Memory B cell (primary cell): ENCODE measurements at places on chromosomes 5 and 9.

GRCh38 chr9:27792971-27793689 is 219.8 kb upstream of the C9orf72 start:
- H3K4me1 ChIP-seq: no peaks in the 10 kb centered on the region
- no peak overlapping the region for H3K4me3 ChIP-seq
- H3K27ac ChIP-seq: no peak overlapping the region
- H3K36me3 ChIP-seq: no peaks in the 10 kb centered on the region

DNA sequence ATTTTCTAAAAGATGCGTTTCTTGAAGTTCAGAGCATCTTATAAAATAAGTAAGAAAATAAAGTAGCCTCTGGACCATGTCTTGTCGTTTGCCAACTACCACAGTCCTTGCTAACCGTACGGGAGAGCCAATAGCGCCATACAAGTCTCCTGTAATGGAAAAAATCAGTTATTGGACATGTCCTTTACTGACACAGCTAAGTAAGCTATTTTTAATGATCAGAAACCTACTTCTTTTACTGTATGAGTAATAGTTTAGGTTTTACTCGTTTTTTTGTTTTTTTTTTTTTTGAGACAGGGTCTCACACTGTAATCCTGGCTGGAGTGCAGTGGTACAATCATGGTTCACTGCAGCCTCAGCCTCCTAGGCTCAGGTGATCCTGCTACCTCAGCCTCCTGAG is 37.7 kb upstream of the RAPGEF6 start:
- DNase-seq: no peak
- peaks cover 41% of the 10 kb centered on the region for H3K36me3 ChIP-seq
- no peak overlapping the region for H3K4me3 ChIP-seq
- no peak overlapping the region for H3K27ac ChIP-seq

GRCh38 chr9:138063785-138064184 is 186.2 kb downstream of the CACNA1B start:
- H3K36me3 ChIP-seq: no peaks in the 10 kb centered on the region
- H3K4me1 ChIP-seq: no peaks in the 10 kb centered on the region
- no peak overlapping the region for H3K27ac ChIP-seq
- no peak overlapping the region for H3K4me3 ChIP-seq
- no peak for DNase-seq

- H3K4me1 ChIP-seq: peaks cover 13% of the 10 kb centered on the region
- no peak for DNase-seq
- H3K27ac ChIP-seq: no peak overlapping the region
- H3K36me3 ChIP-seq: peaks cover 6% of the 10 kb centered on the region
Measured at GRCh38 chr5:342501-343460, 21.3 kb downstream of the AHRR start.

DNA sequence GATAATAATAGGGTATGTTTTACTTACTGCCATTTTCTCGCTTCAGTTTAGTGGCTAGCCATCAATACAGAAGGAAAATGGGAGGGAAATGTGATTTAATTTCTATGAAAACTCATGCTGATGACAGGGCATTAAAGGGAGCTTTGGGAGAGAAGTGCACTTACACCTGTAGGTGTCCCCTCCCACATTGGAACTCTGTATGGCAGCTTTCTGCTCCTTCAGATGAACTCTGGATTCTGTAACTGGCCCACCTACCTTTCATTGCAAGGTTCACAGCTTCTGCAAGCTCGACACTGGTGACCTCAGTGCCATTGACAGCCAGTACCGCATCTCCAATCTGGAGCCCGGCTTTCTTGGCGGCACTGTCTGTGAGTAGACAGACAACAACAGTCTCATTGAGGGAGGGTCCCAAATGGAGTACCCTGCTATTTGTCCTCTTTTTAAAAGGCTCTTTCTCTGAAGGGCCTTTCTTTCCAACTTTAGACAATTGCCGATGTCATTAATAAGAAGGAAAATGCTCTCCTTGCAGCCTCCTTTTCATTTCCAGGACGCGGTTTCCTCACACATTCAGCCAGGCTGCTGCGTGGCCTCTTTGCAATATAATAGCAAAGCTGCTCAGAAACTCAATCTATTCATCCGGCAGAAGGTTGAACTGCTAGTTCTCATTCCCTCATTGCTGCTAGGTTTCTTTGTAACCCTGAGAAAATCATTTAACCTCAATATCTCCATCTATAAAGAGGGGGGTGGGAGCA is 63.6 kb downstream of the NUDT12 start:
- no peak overlapping the region for H3K4me3 ChIP-seq
- no peak overlapping the region for H3K27ac ChIP-seq

DNA sequence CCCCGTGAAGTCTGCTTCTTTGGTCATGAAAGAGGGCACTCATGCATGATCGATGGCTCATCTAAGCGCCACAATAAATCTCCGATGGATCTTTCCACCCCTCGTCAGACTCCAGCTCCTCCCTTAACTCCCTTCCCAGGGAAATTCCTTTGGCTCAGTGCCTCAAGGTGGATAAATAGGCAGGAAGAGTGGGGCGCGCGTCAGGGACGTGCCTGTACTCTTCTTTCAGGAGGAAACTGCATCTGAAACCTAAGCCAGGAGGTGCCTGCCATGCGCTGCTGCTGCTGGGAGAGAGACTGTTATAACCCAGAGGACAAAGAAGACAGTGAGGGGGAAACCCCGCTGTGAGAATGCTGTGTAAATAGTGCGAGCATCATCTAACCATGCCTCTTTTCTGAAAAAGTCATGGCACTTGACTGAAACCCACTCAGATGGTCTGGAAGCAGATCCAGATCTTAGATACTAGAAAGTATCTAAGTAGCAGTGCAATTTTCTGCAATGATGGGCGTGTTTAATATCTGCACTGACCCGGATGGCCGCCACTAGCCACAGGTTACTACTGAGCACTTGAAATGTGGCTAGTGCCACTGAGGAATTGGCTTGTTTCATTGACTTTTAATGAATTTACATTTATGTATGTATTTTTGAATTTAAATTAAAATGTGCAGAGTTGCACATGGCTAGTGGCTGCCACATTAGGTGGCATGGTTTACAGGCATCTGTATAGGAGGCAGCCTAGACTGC is 120.3 kb upstream of the BASP1 start:
- DNase-seq: no peak
- no peak overlapping the region for H3K4me3 ChIP-seq
- peaks cover 2% of the 10 kb centered on the region for H3K27me3 ChIP-seq
- no peaks in the 10 kb centered on the region for H3K4me1 ChIP-seq
- no peaks in the 10 kb centered on the region for H3K36me3 ChIP-seq

DNA sequence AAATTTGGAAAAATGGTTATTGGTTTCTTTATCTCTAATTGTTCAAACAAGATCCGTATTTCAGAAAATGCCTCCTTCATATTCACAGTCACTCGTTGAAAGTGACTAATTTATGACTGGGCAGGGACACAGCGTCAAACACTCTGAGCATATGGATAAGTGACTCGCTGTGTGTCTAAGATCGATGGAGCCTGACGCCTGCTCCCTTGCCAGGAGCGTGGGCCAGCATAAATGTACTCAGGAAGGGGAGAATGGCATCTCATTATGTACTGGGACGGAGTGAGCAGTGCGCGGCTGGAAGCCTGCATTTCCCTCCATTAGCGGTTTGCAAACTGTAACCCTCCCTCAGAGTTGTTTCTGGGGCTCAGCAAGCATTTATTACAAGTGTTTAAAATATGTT is 79.8 kb upstream of the CAST start:
- H3K36me3 ChIP-seq: no peaks in the 10 kb centered on the region
- H3K4me1 ChIP-seq: peaks cover 4% of the 10 kb centered on the region
- no peak for DNase-seq
- H3K4me3 ChIP-seq: no peak overlapping the region
- H3K27ac ChIP-seq: no peak overlapping the region

DNA sequence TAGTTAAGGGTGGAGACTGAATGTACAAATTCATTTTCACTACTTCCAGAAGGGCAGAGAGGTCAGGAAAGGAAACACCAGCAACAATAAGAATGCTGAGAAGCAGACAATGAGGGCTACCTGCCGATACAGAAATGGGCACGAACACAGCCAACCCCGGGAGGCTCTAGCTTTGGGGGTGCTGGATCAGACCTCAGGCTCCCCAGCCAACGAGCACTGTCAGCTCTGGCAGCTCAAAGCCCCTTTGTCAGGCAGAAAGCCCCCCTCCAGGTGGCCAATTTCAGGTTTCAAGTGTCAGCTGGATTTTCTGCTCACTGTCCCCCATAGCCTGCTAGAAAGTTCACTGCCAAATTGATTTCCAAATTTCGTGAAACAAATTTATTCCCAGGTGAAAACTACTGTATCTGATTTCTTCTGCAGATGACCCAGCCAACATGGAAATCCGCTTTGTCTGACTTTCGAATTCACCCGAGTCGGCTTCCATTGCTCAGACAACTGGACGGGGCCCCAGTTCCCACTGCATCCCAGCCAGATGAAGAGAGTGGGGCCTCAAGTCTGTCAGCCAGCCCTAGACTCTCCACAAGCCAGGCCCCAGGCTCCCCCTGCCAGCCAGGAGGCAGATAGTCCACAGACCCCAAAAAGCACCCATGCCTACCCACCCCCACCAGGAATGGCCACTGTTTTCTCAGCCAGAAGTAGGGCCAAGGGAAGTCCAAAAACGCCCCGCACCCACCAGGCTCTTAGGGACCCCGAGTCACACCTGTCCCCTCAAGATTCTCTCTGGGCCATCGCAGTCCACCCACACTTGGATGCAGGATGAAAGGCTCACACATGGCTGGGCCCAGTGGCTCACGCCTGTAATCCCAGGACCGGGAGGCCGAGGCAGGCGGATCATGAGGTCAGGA is 96.5 kb upstream of the PHYKPL start:
- H3K4me3 ChIP-seq: no peak overlapping the region
- no peaks in the 10 kb centered on the region for H3K36me3 ChIP-seq

GRCh38 chr9:96884443-96884842 is 30.1 kb upstream of the ZNF782 start:
- no peak overlapping the region for H3K4me3 ChIP-seq
- DNase-seq: no peak
- H3K27ac ChIP-seq: no peak overlapping the region
- no peaks in the 10 kb centered on the region for H3K27me3 ChIP-seq
- H3K4me1 ChIP-seq: peaks cover 2% of the 10 kb centered on the region

DNA sequence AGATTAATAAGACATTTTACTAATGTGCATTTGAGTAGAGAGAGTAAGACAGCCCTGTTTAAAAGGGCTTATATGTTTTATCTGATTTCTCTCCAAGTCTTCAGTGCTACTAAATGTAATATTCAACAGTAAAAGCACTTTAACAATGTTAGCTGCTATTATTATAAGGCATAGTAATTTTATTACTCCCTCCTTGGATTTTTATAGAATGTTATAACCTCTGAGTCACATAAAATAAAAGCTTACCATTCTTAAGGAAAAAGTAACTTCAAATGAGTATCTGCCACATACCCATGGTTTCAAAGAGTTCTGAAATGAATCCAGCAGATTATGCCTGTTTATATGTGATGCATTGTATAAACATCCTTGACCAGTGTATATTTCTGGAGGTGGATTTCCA is 19.0 kb downstream of the SPDL1 start:
- no peaks in the 10 kb centered on the region for H3K4me1 ChIP-seq
- H3K27me3 ChIP-seq: no peaks in the 10 kb centered on the region
- peaks cover 23% of the 10 kb centered on the region for H3K36me3 ChIP-seq

DNA sequence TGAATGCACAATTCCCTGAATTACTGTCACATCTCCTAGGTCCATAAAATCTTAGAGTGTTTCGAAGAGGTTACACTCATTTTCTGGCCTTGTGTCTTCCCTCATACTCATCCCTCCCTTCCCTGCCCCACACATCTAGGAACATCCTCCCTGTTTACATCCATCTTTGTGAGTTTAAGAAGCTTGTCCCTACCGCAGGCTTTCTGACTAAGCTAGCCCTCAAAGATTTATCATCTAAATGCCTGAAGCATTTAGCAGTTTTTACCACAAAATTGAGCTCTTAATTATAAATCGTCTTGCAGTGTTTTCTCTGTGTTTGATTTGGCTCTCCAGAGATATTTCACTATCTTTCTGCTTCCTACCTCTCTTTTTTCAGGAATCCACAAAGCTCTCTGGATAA is 374.8 kb downstream of the KIAA0825 start:
- H3K27me3 ChIP-seq: peaks cover 5% of the 10 kb centered on the region
- no peaks in the 10 kb centered on the region for H3K4me1 ChIP-seq
- no peak for DNase-seq
- H3K27ac ChIP-seq: no peak overlapping the region
- H3K4me3 ChIP-seq: no peak overlapping the region
- no peaks in the 10 kb centered on the region for H3K36me3 ChIP-seq

GRCh38 chr5:158606233-158606632 is 493.5 kb downstream of the EBF1 start:
- no peak overlapping the region for H3K27ac ChIP-seq
- no peaks in the 10 kb centered on the region for H3K4me1 ChIP-seq
- no peaks in the 10 kb centered on the region for H3K36me3 ChIP-seq
- no peak for DNase-seq

DNA sequence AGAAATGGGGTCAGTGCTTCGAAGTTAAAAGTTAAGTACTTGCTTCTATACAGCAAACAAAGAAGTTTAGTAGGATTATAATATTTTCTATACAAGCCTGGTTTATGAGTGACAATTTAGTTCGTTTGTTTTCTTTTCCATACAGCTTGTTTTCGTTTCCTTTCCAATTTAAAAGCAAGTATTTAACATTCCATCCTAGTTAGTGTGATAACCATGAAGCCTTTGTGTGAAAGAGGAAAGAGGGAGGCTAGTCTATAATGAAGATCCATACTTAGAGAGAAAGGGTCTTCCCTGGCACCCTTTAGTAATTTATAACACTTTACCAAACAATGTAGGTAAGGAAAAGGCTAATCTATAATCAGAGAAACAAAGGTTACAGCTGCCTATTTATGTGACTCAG is 51.0 kb downstream of the SLC1A1 start:
- peaks cover 3% of the 10 kb centered on the region for H3K27me3 ChIP-seq
- H3K4me1 ChIP-seq: no peaks in the 10 kb centered on the region
- DNase-seq: no peak
- H3K27ac ChIP-seq: no peak overlapping the region

GRCh38 chr9:13878241-13878711 is 435.7 kb downstream of the NFIB start:
- no peak overlapping the region for H3K4me3 ChIP-seq
- H3K27me3 ChIP-seq: no peaks in the 10 kb centered on the region
- no peaks in the 10 kb centered on the region for H3K4me1 ChIP-seq
- H3K36me3 ChIP-seq: no peaks in the 10 kb centered on the region

- H3K36me3 ChIP-seq: no peaks in the 10 kb centered on the region
- no peak overlapping the region for H3K4me3 ChIP-seq
- peaks cover 11% of the 10 kb centered on the region for H3K4me1 ChIP-seq
- no peak for DNase-seq
Measured at GRCh38 chr5:150780816-150781221, 2.3 kb downstream of the SMIM3 start.

DNA sequence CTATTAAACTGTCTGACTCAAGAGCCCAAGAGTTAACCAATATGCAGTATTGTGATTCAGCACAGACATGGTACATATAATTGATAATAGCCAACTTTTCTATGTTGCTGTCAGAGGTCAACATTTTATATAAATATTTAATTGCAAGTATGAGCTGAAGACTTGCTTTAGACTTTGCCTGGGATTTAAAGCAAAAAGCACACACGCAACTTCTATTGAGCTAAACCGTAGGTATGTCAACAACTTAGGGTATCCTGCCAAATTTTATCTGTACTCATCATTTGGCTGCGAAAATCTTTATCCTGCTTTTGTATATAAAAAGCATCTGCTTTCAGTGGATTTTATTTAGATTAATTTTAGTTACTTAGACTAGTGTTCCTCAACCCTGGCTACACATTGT is 27.4 kb downstream of the UHRF2 start:
- no peak for DNase-seq
- H3K27me3 ChIP-seq: no peaks in the 10 kb centered on the region
- peaks cover 9% of the 10 kb centered on the region for H3K36me3 ChIP-seq
- no peak overlapping the region for H3K4me3 ChIP-seq
- H3K27ac ChIP-seq: no peak overlapping the region

- H3K4me3 ChIP-seq: no peak overlapping the region
- no peaks in the 10 kb centered on the region for H3K36me3 ChIP-seq
- H3K27ac ChIP-seq: peak overlapping the region; percentile 12
- DNase-seq: no peak
- H3K4me1 ChIP-seq: peaks cover 39% of the 10 kb centered on the region
Measured at GRCh38 chr9:112176524-112176923, 1.4 kb upstream of the SUSD1 start.
